Activated gamma-delta T cell treated with anti-CD3 and anti-CD28 coated beads, Interleukin-2, amount 50 U/mL, for 16 hours (primary cell): ENCODE measurements at places on chromosomes 2 and 18.

DNA sequence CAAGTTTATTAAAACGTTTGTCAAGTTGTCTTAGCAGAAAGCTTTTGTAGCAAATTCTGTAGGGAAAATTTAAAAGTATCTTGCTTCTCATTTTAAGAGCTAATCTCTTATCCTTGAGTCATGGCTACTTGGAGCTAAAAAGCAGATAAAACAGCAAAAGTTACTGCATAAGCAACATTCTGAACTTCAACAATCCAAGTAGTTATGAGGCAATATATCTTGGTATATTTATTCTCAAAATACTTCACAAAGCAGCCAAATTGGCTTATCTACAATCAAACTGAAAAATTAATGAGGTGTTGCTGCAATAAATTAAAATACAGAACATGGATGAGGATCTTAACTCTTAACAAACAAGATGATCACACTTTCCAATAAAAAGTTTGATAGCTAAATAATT lies 306.5 kb downstream of the PIEZO2 start:
- no peak for DNase-seq

- DNase-seq, result no peak
Observed at GRCh38 chr2:97849881-97850528, 136.6 kb downstream of the ZAP70 start.

DNA sequence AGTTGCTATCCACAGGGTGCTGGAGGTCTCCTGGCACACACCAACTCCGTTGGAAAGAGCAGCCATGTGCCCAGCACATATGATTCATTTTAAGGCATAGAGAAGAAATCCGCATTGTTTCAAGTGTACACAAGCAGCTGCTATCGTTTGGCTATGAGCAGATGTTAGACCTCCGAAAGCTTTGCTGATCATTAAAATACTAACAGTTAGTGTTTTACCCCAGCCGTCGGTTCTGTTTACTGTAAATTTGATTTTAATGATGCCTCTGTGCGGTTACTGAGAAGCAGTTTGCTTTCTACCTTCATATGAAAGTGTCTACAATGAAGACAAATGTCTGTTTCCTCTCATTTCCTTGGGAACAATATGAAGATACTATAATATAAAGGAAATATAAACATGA lies 154.9 kb downstream of the PTGR3 start:
- no peak for DNase-seq

DNA sequence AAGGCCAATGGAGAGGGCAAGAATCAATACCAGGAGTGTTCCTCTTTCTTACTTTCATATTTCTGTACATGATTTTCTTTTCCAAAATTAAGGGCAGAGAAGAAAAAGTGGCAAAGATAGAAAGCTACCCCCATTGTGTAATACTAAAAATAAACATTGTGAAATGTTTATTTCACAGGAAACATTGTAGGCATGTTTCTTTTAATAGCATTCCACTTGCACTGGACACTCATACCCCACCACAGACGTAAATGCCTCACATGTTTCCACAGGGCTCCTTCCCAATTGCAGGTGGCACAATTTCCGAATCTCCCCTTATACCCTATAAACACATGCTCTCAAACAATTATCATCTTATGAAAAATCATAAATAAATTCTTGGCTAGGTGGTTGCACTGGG lies 645.1 kb upstream of the SETBP1 start:
- no peak for DNase-seq

GRCh38 chr2:122514451-122514996 lies 759.1 kb downstream of the TSN start:
- no peak for DNase-seq
